Placental epithelial cell (primary cell): ENCODE measurements at places on chromosomes 2 and 18. TPM values are rescaled to one million over a fixed set of nuclear protein-coding genes. Genes with fewer than 3 reads are reported as not detected.

Gene ALPP
- total RNA-seq: 3.9 and 19.2 TPM in 2 replicates

Gene CCL20
- total RNA-seq: 2.4 and 2.9 TPM in 2 replicates

Gene HOXD8
- total RNA-seq: not detected in 2 replicates

Gene ASIC4
- under 0.01 and 0.22 TPM in 2 replicates for total RNA-seq

Gene CFAP65
- total RNA-seq: not detected in 2 replicates

Gene CNTNAP5
- not detected in 2 replicates for total RNA-seq

Gene IL37
- total RNA-seq: not detected in 2 replicates

Gene NXPH2
- not detected in 2 replicates for total RNA-seq

Gene POTEJ
- total RNA-seq: not detected in 2 replicates

Gene MC5R
- not detected in 2 replicates for total RNA-seq

Gene UGT1A3
- total RNA-seq: 0.43 TPM in 1 of 2 replicates, not detected in the other

Gene RTP5
- not detected in 2 replicates for total RNA-seq

Gene XIRP2
- total RNA-seq: under 0.01 TPM in 1 of 2 replicates, not detected in the other

Gene DSG2
- 203 and 237 TPM in 2 replicates for total RNA-seq

Gene DAPL1
- total RNA-seq: not detected in 2 replicates

Gene ADAM23
- under 0.01 TPM in 1 of 2 replicates, not detected in the other for total RNA-seq

Gene LONRF2
- under 0.01 and 0.39 TPM in 2 replicates for total RNA-seq

Gene IL1R2
- total RNA-seq: 3.1 and 18.5 TPM in 2 replicates

Gene CFC1
- total RNA-seq: not detected in 2 replicates

Gene DUSP19
- 0.79 and 0.87 TPM in 2 replicates for total RNA-seq

Gene LRRC30
- not detected in 2 replicates for total RNA-seq

Gene PPIG
- 21.6 and 23.4 TPM in 2 replicates for total RNA-seq

Gene FECH
- total RNA-seq: 17.7 and 27.9 TPM in 2 replicates

Gene CACNB4
- total RNA-seq: 0.22 and 2.7 TPM in 2 replicates

Gene VIL1
- total RNA-seq: not detected in 2 replicates

Gene PHLPP1
- 6.6 and 8.6 TPM in 2 replicates for total RNA-seq

Gene PMAIP1
- 0.79 and 1.5 TPM in 2 replicates for total RNA-seq

Gene CRYBA2
- total RNA-seq: not detected in 2 replicates

Gene MERTK
- total RNA-seq: 31.3 and 54.2 TPM in 2 replicates

Gene SH3RF3
- total RNA-seq: 0.22 TPM in 1 of 2 replicates, not detected in the other

Gene LRATD1
- total RNA-seq: 5.9 and 6.5 TPM in 2 replicates

Gene ST8SIA5
- not detected in 2 replicates for total RNA-seq

Gene ARHGAP28
- 3.1 and 8.8 TPM in 2 replicates for total RNA-seq

Gene WNT6
- 1.1 and 21.2 TPM in 2 replicates for total RNA-seq

Gene ERBB4
- not detected in 2 replicates for total RNA-seq

Gene TFPI
- total RNA-seq: 81.8 and 116 TPM in 2 replicates

Gene GCG
- total RNA-seq: 0.39 TPM in 1 of 2 replicates, not detected in the other

Gene HEATR5B
- total RNA-seq: 20.8 and 35.5 TPM in 2 replicates

Gene OR6B2
- not detected in 2 replicates for total RNA-seq

Gene ELOA2
- total RNA-seq: not detected in 2 replicates

Gene NEB
- 0.54 and 2.7 TPM in 2 replicates for total RNA-seq

Gene RGPD8
- 6.6 and 8.2 TPM in 2 replicates for total RNA-seq

Gene DSG1
- 1.2 and 2.9 TPM in 2 replicates for total RNA-seq

Gene DYSF
- total RNA-seq: 9.8 and 18.9 TPM in 2 replicates

Gene ATP6V1C2
- total RNA-seq: under 0.01 TPM in 1 of 2 replicates, not detected in the other

Gene CPO
- not detected in 2 replicates for total RNA-seq
